ENCODE measurements at places on chromosomes 3 and 15.

GRCh38 chr3:179955286-179955685 is 81.5 kb downstream of the PEX5L start:
- DNase-seq, result no peak

DNA sequence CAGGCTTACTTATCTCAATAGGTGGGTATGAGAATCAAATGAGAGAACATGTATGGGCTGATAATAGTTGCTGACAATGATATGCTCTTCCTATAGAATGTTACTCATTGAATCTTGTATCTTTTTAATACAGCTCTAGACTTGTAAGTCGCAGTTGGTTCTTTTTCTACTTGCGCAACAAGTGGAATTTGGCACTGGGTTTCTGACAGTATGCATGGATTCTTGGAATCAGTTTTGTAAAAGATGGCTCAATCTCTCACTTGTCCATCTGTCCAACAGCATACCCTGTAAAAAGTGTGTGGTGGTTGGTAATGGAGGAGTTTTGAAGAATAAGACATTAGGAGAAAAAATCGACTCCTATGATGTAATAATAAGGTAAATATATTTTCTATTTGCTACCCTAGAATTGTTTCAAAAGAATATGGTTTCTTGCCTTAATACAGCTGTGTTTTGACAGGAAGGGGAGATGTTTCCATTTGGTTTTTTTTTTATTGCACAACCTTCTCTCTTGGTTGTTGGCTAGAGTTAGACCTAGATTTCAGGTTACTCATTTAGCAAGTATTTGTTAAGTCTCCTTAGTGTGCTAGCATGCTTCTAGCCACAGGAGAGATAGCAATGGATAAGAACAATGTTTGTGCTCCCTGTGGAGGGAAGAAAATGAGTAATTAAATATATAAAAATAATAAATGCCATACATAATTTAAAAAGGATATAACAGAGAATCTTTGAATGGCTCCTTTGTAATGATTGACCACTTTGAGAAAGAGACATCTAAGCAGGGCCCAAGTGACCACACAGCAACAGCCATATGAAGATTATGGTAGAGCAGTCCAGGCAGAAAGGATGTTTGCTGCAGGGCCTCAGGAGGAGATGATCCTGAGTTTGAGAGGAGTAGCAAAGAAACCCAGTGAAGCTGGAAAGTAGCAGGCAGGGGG is 21.8 kb downstream of the ST3GAL6 start:
- no peak for DNase-seq

DNA sequence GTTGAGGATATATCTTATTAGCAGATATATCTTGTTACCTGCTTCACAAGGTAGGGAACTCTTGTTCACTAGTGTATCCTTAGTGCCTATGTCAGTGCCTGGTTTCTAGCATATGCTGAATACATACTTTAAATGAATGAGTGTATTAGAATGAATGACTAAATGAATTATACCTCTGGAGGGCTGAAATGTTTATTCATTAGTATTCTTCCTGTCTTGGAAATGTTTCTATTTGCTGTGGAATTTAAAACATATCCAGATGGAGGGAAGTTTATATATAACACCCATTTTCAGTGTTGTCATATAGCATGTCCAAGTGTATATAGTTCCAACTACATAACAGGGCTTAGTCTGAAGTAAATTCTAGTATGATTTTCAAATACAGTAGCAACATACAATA is 581.5 kb downstream of the TBL1XR1 start:
- no peak for DNase-seq

- no peak for DNase-seq
These were observed 1.2 kb downstream of the YEATS2 start for GRCh38 chr3:183698756-183699155.

DNA sequence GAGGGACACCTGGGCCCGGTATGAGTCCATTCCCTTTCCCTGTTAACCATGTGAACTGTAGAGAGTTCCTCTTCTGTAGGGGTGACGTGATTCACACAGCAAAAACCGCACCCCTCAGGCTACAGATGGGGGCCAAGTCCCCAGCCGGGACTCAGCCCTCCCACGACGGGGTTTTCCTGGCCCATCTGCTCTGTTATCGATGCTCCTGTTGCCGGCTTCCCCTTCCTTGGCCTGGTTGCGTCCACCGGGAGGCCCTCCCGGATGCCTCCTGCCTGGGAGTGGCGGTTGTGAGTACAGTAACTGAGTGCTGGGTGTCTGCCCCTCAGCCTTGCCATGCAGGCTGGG is 817 bp upstream of the PLXNA1 start:
- no peak for DNase-seq

- DNase-seq, result no peak
These were observed 76.0 kb downstream of the ZNF609 start for GRCh38 chr15:64536244-64536836.

DNA sequence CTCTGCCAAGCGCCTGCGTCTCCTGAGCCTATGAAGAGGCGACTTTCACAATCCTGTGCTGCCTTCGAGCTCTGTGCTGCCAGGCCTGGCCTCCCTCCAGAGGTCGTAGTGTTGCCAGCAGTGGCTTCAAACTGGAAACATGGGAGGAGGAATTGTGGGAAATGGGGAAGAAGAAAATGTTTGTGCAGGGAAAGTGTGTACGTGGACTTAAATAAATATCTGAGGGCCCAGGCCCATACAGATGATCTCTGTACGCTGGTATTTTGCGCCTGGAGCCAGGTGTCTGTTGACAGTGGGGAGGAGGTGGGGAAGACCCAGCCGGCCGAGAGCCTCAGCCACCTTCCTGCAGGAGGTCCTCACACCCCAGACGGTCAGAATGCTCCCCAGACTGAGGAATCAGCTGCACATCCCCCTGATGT is 44.6 kb downstream of the ZBTB38 start:
- peak; percentile 74 for DNase-seq

- no peak for DNase-seq
These were observed 21.7 kb downstream of the ARL14 start for GRCh38 chr3:160698599-160699195.

- no peak for DNase-seq
These were observed 1.6 kb upstream of the SEC61A1 start for GRCh38 chr3:128050597-128050996.

GRCh38 chr3:36175113-36175812 is 205.0 kb upstream of the STAC start:
- DNase-seq, result no peak

GRCh38 chr15:58605931-58606530 is 143.5 kb downstream of the ADAM10 start:
- no peak for DNase-seq

DNA sequence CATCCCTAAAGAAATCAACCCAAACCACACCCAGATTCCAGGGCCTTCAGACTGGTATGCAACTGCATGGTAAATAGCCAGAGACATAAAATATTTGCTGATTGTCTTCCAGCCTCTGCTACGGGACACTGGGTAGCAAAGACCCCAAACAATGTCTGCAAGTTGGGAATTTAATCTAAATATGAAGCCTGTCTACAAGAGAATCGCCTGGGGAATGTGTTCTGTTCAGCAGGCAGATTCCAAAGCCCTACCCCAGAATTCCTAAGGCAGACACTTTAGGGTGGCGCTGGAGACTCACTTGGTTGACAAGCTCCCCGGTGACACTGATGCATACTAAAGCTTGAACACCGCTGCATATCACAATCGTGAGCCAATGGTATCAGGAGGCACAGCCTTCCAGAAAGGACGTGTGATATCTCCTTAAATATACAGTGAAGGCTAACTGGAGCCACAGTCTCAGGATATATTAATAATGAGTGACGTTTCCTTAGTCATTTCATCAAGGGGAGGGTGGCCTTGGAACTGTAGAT is 684.1 kb downstream of the NTRK3 start:
- DNase-seq, result no peak

GRCh38 chr15:66803182-66803729 is 101.2 kb downstream of the SMAD6 start:
- DNase-seq, result no peak

GRCh38 chr3:108862865-108863798 is 40.5 kb downstream of the TRAT1 start:
- no peak for DNase-seq

GRCh38 chr15:33941279-33942063 is 26.8 kb upstream of the CHRM5 start:
- no peak for DNase-seq

- DNase-seq, result no peak
These were observed 218.6 kb downstream of the KLF13 start for GRCh38 chr15:31545257-31545656.

GRCh38 chr15:35756623-35757022 is 210.7 kb upstream of the DPH6 start:
- no peak for DNase-seq

DNA sequence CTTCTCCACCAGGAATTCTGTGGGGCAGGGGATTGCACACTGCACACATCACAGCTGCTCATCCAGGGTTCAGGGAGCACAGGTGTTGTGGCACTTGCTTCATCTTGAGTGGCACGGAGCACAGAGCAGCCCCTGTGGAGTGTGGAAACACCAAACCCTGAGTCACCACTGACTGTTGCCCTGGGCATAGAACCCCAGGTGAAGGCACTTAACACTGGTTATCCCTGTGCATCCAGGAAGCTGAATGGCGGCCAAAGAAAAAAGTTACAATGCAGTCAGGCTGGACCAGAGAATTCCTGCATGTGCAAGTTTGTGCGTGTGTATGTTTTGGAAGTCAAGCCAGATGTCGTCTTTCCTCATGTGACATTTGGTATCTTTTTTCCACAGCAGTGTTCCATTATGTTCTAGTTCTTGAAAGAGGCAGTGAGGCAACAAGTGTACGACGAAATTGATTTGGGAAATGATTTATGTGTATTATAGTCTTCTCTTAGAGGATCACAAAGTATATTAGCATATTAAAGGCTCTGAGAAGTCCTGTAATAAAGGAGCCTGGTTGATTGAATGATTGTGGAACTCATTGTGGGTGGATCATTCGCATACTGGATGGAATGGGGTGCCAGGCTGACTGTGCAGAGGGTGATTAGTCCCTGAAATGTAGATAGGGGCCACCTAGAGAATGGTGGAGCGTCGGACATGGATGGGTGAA is 292.3 kb downstream of the TLE3 start:
- DNase-seq, result no peak

DNA sequence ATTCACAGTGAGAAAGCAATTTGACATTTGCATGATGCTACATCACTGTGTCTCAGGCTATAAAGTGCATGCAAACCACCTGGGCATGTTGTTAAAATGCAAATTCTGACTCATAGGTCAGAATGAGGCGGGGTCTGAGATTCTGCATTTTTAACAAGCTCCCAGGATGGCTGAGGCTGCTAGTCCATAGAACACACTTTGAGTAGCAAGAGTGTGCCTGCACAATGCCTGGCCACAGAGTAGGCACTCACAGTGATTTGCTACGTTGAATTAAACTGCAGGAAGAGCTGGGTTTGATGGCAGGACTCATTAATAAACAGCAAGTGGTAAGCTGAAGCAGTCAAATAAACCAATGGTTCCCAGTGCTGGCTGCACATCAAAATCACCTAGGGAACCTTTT is 48.1 kb downstream of the NTRK3 start:
- no peak for DNase-seq

DNA sequence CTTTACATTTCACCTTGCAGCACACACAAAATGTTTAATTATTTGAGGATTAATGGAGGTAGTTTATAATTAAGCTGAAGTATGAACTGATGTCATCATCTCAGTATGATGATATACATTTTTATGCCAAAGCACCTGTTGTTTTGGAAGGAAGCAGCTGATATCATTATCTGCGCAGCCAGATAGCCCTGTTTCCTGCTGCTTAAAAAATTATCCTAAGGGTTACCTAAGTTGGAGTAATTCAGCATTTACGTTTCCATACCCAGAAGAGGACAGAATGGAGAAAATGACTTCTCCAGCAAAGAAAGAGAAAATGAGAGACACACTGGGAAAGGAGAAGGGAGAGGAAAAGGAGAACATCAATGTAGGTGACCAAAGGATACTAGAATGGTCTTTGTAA is 370.3 kb upstream of the PLSCR5 start:
- peak; percentile 58 for DNase-seq

DNA sequence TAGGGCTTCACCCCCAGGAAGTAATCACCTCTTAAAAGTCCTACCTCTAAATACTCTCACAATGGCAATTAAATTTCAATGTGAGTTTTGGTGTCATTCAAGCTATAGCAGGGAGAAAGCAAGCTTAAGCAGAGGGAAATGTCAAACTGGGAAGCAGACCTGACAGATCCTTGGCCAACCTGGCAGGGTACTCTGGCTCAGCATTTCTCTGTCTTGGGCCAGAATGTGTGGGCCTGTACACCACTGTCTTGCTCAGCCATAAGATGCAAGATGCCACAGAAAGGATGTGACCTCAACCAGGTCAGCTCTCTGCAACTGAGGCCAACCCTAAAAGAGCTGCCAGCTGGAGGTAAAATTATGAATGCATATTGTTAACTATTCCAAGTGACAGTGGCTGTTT is 130.6 kb upstream of the CMC1 start:
- peak; percentile 18 for DNase-seq

GRCh38 chr15:72033285-72033684 is 84.7 kb downstream of the MYO9A start:
- no peak for DNase-seq

DNA sequence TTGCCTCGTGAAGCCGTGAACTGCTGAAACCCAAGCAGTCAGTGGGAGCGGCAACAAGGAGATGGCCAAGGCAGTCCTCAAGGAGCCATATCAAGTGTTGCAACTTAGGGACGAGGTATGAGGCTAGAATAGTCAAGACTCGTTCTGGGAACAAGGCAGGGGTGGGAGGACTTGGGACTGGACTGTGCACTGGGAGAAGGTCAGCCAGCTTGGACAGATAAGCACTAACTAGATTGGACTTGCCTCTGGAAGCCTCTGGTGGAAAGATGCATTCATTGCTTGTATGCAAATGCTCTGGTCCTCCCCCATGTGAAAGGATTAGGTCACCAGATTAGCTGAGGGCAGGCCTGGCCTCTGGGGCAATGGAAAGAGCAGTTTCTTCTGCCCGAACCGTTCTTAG is 123.3 kb upstream of the CTNNB1 start:
- no peak for DNase-seq

DNA sequence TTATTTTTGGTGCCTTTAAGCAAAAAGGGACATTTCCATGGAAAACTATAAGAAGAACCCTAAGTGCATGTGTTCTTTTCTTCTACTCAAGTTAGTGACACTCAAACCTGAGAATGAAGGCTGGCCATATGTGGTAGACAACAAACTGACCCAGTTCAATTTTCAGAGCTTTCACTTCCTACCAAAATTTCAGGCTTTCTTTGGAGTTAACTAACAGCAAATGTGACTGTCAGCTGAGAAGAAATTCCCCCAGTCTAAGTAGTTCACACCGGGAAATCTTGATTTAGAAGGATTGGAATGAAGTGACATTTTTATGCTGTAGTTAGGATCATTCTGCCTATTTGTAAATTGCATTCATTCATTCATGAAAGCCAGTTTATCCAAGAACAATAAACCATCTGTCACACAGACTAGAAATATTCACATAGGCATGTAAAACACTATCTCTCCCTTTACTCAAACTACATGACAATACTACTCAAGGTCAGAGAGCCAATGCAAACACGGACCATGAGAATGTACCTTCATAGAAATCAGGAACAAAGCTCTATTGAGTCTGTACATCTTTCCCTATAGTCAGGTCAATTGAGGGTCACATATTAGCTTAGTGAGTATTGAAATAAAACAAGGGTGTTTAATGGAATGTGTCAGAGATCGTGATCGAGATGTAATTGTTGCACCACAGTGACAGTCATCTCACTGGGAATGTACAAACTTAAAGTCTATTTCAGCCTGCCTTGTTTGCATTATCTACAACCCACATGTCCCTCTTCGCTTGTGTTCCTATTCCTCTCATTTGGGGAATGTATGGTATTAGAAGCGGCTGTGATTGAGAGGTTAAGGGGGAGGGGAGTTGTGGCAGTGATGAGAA is 113.8 kb upstream of the TGFBR2 start:
- DNase-seq, result no peak

- no peak for DNase-seq
These were observed 57.5 kb upstream of the HERC1 start for GRCh38 chr15:63891079-63891767.

GRCh38 chr3:48623851-48624547 is 2.4 kb upstream of the TMEM89 start:
- no peak for DNase-seq

Data from cerebellar nuclear complex (tissue), 1 donor.